ENCODE measurements at places on chromosomes 2 and 18.

DNA sequence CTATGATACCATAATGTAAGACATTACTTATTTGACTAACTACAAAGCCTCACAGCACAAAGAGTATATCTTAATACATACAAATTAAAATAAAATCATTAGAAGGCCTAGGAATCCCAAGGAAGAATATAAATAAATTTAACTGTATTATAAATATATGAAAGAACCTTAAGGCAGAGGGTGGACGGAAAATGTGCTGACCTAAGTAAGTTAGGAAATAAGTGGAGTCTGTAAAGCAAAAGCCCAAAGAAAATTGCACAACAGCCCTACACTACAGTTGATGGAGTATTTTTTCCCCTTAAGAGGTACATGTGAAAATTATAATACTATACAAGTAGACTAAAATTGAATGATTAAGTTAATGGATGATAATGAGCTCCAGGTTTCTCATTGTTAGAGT lies 710.1 kb downstream of the NR4A2 start:
- no peak for DNase-seq

- DNase-seq, result no peak
Observed at GRCh38 chr2:199490049-199490448, 32.3 kb upstream of the SATB2 start.

- no peak for DNase-seq
Observed at GRCh38 chr2:223886726-223887125, 49.3 kb upstream of the AP1S3 start.

DNA sequence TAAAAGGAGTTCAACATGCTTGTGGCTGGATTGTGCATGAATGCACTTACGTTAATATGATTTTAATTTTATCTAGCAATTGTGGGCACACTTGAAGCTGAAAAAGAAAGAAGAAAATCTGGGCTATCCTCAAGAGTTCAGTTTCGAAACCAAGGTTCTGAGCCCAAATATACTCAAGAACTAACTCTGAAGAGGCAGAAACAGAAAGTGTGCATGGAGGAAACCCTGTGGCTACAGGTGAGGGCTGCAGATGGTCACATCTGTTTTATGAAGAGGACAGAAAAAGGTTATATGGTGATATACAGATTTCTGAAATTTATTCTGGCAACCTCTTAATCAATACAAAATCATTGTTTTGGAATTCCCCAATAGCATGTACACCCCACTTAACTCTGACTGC lies 57.3 kb downstream of the ITGA6 start:
- DNase-seq, result no peak

GRCh38 chr2:83901317-83901716 lies 557.8 kb downstream of the SUCLG1 start:
- no peak for DNase-seq

GRCh38 chr18:4639628-4640310 lies 184.7 kb upstream of the DLGAP1 start:
- DNase-seq, result no peak

DNA sequence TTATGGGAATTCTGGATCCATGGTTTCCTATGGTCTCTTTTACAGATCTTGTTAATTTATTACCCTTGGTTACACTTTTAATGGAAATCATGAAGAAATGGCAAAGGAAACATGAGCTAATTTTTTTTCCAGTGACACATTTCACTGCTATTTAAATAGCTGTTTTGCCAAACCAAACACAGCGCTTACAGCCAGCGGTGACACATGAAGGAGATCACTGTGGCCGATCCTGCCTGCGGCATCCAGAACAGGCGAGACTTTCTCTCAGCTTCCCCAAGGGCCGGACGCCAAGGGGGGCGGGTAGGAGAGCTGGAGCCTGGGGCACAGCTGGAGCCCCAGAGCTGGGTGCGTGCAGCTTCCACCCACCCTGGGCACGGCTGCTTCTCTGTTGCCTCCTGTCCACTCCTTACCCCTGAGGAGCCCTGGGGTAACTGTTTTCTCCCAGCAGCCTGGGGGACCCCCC lies 81.4 kb upstream of the PKDCC start:
- DNase-seq, result no peak

DNA sequence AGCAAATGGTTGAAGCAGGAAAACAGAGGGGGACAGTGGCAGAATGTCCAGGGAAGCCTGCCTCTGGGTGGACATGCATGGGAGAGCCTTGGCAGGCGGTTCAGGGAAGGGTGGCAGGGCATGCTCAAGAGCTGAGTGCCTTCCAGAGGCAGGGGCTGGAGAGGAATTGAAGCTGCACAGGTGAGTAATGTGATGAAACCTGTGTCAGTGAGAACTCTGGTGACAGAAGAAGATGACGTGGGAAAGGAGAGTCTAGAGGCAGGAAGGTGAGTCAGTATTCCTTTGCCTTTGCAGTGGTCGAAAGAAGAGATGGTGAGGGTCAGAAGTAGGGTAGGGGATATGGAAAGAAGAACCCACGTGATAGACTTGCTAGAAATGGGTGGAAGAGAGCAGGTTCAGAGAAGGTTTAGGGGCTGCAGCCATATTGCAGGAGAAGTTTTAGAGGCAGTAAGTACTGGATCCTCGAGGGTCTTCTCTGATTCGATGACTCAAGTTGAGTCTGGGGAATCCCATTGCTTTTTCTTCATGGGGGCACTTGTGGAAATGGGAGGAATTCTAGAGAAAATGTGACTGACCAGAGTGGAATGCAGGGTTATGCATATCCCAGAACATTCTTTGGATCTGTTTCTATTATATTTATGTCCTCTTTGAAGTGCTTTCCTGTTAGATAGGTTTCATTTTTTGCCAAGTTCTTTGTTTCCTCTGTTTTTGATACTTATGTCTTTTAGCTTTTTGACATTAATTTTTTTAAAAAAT lies 37.4 kb downstream of the TMEM87B start:
- no peak for DNase-seq

DNA sequence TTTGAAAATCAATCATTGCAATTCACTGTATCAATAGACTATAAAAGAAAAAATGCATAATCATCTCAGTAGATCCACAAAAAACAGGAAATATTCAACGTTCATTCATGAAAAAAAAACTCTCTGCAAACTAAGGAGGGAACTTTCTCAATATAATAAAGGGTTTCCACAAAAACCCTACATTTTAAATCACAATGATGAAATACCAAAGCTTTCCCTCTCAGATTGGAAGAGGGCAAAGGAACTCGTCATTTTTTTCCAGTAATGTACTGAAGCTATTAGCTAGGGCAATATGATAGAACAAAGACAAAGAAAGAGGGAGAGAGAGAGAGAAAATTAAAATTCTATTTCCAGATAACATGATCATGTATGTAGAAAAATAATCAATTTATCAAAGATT lies 167.1 kb upstream of the RBMS1 start:
- no peak for DNase-seq

DNA sequence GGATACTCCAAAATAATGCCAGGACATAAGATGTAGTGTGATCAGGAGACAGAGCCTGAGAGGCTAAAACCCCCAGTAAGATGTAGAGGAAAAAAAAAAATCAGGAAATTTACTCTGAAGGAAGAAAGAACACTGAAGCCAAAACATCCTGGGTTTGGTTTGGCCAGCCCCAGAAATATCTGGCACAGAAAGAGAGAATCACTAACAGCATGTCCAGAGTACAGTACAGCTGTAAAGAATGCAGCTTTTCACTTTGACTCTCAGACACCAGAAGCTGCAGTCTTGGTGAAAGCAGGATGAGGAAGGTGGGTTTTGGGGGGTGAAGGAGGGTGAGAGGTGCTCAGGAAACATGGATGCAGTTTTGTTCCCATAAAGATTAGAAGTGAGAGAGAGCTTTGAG lies 1577.7 kb upstream of the ACVR2A start:
- no peak for DNase-seq

DNA sequence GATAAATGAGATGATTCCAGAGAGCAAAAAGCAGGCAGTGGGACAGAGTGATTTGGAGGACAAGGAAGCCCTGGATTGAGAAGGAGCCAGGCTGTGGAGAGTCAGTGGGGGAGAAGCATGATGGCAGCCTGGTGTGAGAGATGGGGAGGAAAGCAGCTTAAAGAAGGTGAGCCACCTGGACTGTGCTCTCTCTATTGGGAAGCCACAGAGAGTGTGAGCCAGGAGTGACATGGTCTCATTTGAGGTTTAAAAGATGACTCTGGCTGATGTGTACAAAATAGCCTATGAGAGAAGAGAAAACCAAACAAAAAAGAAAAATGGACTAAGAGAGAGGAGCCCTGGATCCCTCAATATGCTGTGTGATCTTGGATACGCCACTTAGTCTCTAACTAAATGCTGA lies 12.9 kb upstream of the EPAS1 start:
- DNase-seq, result no peak
